ENCODE measurements at places on chromosomes 7 and 10.
A peak's percentile ranks its signal among the peaks of the same experiment; 100 is the strongest.

GRCh38 chr7:151508991-151509390, 10.7 kb downstream of the RHEB start:
- no peak for DNase-seq

GRCh38 chr10:79586933-79587332, 23.8 kb upstream of the SFTPA1 start:
- DNase-seq, result no peak

DNA sequence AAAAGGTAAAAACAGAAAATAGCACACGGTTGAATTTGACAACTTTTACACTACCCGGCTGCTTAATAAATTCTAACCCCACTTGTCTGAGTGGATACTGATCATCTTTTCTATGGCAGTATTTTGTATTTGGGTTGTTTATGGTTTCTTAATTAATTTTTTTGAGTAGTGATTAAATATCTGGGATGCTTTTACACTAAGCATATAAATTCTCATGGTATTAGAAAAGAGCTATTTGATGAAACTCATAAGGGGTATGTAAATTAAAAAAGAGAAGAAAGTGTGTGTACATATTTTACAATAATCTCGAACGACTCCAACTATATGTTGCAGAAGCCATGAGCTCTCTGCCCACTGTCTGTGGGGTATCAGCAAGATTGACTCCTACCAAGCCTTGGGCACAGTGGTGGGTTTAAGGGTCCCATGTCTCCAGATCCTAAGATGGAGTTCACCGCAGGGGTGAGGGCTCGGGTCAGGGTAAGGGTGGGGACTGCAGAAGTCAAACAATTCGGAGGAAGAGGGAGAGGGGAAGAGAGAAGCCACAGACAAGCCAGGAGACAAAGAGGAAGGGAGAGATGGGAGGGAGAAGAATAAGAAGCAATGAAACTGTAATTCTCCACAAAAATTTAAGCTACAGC, 7.6 kb upstream of the HOXA13 start:
- no peak for DNase-seq

DNA sequence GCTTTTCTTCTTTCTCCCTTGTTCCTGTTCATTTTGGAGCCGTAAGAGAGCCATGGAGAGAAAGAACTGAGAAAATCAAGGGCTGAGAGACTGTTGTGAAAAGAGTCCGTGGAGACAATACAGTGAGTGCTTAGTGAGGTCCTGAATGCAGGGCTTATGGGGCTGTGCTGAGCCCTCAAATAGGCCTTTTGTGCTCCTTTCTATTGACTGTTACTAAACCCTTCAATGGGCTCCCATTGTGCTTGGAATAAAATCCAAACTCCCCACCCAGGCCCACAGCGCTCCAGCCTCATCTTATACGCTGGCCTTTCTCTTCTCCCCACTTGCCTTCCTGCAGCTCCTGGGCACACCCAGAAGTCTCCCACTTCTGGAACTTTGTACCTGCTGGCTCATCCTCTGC, 243.1 kb upstream of the HABP2 start:
- no peak for DNase-seq

GRCh38 chr7:84647797-84648757, 453.5 kb upstream of the SEMA3A start:
- DNase-seq, result no peak

GRCh38 chr7:47088329-47089067, 493.4 kb downstream of the TNS3 start:
- peak; percentile 26 for DNase-seq

- no peak for DNase-seq
Observed at GRCh38 chr7:21192657-21193056, 235.2 kb upstream of the SP4 start.

- no peak for DNase-seq
Observed at GRCh38 chr7:45421806-45422205, 152.4 kb upstream of the ADCY1 start.

GRCh38 chr7:17709127-17709526, 231.2 kb downstream of the SNX13 start:
- no peak for DNase-seq

- no peak for DNase-seq
Observed at GRCh38 chr10:119135513-119135881, 30.0 kb downstream of the SFXN4 start.

DNA sequence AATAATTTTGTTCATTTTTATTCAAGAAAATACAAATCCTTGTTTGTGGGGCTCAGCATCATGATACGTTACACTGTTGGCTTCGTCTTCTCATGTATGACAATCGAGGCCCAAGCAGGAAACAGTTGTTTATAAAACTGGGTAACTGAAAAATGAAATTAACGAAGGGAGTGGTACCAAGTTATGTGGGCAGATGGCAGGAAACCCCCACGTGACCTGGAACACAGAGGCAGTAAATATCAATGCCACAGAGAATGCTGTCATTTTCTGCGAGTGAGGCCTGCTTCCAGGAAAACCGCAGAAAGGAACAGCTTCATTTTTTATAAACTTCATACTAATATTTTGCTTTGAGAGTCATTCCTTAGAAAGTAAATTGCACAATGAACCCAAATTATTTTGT, 201.0 kb upstream of the ADARB2 start:
- DNase-seq, result no peak

DNA sequence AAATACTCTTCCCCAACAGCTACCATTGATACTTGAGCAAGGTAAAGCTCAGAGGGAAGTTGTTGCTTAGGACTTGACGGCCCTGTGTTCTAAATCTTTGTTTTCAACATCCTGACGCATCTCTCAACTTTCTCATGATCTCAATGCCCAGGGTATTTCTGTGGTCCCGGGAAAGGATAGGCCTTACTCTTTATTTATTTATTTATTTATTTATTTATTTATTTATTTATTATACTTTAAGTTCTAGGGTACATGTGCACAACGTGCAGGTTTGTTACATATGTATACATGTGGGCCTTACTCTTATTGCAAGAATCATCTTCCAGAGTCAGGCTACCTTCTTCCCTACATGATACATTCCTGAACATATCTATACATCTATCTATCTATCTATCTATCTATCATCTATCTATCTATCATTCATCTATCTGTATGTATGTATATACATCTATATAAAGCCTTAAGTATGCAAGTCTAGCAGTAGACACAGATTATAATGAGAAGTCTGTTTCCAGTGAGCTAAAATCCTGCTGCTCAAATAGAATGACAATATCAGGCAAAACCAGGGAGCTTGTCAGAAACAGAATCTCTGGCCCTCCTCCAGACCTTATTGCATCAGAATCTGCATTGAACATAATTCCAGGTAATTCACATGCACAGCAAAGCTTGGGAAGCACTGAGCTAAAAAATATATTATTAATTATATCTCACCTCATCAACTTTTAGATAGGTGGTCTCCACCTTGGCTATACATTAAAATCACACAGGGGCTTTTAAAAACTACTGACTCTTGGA, 12.2 kb upstream of the CPA5 start:
- DNase-seq, result no peak

DNA sequence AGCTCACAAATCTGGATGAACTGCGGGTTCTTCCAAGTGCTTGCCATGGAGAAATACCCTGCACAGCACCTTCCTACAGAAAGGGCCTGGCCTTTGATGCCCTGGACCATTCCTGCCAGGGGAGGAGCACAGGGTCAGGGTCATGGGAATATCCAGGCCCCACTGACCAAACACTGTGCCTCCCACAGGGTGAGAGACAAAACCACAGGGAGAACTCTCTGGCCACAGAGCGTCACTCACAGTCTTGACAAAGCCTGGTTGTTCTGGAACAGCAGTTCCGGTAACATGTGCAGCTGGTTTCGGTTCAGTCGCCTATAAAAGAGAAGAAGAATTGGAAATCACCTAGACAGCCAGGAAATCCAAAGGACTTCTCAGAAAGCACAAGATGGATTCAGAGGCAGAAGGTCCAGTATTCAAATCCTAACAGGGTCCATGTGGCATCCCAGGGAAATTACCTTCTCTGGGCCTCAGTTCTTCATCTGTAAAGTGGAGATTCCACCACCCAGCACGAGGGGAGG, 28.1 kb downstream of the SLIT1 start:
- DNase-seq, result peak; percentile 32

GRCh38 chr7:110852156-110852940, 238.6 kb upstream of the LRRN3 start:
- no peak for DNase-seq

DNA sequence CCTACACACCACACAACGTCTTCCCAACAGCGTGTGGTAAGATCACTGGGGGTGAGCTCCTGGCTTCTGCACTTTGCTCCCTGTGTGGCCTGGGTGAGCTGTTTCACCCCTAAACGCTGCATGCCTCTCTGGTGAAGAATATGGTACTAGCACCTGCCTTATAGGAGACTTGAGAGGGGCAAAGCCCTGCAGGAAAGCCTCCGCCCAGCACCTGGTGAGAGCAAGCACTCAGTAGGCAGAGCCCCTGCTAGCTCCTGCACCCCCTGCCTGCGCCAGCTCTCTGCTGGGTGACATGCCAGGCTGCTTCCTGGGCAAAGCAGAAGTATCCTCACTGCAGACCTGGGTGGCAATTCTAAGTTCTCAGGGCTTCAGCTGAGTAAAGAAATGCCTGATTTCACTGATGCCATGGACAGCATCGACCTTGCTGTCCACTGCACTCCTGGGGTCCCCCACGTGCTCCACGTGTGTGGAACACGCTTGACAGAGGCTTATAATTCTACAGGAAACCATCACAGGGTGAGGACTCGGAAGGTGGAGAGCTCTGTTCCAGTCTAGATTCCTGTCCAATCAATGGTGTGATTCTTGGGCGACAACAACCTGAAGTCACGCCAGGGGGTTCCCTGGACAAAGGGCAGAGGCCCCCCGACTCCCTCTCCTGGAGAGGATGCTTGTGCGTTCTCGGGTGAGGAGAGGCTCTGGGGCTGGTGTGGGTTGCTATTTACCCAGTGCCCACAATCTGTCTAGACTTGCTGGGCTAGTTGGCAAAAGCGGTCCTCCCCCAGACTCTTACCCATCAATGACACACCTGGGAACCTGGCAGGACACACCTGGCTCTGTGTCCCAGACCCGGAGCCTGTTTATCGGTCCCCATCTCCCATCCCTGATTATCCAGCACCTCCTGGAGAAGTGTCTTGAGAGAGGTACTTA, 5.0 kb upstream of the CALML5 start:
- no peak for DNase-seq

DNA sequence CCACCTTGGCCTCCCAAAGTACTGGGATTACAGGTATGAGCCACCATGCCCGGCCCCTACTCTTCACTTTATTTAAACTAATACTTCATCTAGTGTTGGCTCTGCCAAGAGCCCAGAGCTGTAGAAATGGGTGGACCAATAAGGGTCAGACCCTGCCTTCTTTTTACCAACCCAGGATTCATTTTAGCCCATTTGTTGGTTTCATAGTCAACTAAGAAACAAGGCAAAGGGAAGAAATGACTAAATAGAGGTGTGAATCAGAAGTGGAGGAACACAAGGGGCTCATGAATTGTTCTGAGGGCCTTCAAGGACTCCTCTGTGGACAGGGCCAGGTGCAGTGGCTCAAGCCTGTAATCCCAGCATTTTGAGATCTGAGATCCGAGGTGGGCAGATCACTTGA, 1.1 kb downstream of the ANKRD2 start:
- DNase-seq, result no peak

DNA sequence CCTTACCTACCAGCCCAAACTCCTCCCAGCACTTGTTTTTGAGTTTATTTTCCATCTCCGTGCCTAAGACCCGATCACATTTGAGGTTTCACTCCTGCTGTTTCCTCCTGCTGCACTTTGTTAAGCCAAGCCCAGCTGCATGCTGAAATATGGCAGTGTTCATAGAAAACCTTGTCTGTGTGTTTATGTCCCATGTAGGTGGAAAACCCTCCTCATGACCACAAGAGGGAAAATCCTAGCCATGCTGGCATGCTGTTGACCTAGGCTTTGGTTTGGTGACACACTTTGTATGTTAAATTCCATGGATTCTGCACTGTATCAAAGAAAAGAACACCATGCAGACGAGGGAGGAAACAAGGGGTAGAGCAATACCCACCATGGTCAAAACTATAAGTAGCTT, 154.4 kb downstream of the CUBN start:
- DNase-seq, result no peak

DNA sequence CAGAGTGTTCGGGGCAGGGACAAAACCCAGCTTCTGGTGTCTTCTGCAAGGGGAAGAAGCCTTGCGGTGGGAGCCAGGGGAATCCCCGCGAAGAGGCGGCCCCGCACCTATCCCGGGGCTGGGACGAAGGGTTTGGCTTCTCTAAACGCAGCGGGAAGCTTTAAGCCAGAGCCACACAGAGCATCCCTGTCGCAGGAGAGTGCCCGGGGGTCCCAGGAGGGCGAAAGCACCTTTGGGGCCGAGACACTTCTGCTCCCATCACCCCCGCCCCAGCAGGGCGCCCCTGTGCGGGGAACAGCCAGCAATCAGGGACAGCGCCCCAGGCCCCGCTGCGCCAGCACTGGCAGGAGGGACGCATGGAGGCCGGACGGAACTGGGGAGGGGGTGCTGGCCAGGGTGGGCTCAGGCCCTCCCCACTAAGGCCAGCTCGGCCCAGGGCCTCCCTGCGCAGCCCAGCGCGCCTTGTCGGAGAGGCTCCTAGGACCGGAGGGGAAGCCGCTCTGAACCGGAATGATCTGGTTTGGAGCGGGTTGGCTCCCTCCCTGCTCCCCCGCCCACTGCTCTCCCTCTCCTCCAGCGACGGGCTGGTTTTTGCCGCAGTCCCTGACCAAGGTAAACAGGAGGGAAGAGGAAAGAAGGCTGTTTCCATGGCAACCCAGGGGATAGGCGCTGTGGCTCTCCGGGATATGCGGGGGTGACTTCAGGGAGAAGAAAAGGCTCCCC, 63.9 kb downstream of the TMEM209 start:
- DNase-seq, result no peak

- no peak for DNase-seq
Observed at GRCh38 chr10:55641601-55642000, 719.5 kb downstream of the ZWINT start.

DNA sequence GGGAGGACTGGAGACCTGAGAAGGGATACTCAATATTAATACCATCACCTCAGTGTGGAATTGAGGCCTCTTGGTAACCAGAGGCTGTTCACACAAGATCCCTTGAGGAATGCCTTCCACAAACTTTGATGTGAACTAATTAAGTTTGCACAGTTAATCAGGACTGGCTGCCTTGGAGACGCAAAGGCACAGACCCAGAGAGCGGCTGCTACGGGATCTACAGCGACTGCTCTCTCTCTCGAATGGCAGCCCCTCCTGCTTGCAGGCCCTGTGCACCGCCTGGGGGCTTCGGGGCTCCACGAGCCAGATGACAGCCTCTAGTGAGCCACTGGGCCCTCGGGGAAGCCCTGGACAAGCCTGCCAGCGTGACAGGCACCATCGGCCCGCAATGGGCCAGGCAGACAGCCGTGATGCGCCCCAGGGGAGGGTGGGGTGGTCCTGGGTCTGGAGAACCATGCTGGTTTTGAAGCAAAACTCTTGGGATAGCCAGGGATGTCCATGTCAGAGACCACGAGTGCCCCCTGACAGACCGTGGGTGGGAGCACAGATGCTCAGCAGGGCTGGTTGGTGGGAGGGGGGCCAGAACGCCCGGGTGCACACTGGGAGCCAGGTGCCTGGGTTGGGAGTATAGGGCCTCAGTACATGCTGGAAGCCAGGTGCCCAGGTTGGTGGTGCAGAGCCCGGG, 195.6 kb downstream of the ELFN1 start:
- DNase-seq, result no peak

GRCh38 chr10:24114556-24114955, 94.4 kb upstream of the KIAA1217 start:
- no peak for DNase-seq

All from GM18507 (cell line).